ENCODE measurements at places on chromosomes 7 and 10.

GRCh38 chr7:125391921-125392320 is 462.3 kb upstream of the POT1 start:
- DNase-seq, result no peak

DNA sequence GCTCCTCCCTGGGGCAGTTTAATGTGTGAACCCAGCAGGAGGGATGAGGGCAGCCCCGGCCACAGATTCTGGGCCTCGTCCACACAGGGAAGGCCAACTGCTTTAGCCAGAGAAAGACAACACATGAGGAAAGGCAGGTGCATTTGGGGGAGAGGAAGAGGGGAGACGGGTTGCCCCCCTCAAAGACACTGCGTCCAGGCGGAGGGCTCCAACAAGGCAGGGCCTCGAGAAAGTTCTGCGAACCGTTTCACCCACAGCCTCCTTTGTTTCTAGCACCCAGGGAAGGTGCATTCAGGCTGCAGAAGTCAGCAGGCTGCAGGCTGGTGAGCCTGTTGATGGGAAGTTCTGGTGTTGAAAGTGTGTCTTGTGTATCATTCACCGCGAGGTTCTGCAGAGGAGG is 10.1 kb downstream of the FOXL3 start:
- DNase-seq, result no peak

DNA sequence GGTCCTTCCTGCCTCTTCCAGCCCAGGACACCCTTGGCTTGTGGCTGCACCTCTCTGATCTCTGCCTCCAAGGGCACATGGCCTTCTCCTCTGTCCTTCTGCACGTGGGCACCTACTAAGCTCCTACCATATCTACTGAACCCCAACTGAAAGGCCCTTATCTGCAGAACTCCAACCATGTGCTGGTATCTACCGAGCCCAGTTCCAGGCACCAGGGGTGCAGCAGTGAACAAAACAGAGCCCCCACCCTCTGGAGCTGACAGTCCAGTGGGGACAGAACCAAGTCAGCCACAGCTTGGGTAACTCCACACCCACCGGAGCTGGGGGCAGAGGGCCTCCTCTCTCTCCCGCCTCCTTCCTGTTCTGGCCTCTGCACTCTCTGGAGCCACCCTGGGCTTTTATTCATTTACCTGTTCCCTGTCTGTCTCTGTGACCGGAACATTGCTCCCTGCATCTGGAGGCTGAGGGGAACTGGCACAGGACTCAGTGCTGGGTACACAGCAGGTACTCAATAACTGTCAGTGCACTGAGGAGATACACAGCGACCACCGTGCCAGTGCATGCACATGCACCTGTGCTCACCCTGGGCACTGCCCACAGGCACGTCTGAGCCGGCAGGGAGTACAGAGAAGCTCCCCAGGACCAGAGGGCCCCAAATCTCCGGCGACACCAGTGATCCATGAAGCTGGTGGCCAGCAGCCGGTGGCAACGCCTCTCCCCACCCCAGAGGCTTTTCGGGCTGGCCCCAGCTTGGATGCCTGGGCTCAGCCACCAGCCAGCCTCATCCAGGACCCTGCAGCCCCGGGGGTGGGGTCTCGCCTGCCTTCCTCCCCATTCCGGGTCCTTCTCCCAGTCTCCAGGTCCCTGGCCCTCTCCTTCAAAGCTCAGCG is 2.0 kb downstream of the MICALL2 start:
- DNase-seq, result no peak

- no peak for DNase-seq
Measured at GRCh38 chr10:677750-678661, 11.5 kb downstream of the DIP2C start.

DNA sequence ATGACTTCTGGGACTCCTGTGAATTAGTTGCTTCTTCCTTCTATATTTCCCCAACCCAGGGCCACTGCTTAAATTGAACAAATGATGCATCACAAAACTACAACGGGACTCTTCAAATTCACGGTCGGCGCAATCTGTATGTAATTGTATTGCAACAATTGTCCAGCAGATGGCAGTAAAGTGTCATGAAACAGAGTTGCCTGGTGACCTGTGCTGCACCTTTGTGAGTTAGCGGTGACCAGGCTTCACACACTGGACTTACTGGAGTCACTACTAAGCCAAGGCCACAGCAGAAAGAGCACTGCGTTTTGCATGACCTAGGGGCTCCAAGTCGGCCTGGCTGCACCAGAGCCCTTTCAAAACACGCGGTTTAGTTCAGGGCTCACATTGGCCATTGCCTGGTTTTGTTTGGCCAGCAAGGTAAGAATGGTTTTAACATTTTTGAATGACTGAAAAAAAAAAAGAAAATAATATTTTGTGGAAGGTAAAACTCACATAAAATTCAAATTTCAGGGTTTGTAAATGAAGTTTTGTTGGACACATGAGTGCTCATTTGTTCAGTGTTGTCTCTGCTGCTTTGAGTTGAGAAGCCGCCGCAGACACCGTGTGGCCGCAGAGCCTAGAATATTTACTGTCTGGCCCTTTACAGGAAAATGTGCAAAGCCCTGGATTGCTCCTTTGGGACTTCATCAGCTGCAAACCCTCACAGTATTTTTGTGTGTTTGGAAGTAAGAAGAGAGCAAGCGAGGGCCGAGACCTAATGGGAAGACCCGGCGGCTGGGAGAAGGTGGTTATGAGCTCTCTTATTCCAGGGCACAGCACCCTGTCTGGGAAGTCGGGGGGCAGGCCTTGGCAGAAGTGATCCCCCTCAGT is 23.2 kb upstream of the ZNF32 start:
- DNase-seq, result peak; percentile 42

GRCh38 chr10:59376846-59377245 is 14.5 kb upstream of the FAM13C start:
- DNase-seq, result no peak

- DNase-seq, result no peak
Measured at GRCh38 chr7:99668541-99668940, 11.3 kb downstream of the CYP3A5 start.

- DNase-seq, result no peak
Measured at GRCh38 chr7:80128918-80129317, 5.7 kb upstream of the GNAI1 start.

GRCh38 chr7:22093001-22093400 is 147.3 kb upstream of the CDCA7L start:
- DNase-seq, result no peak

All from activated CD4-positive, alpha-beta memory T cell treated with anti-CD3 and anti-CD28 coated beads for 36 hours (primary cell).